ENCODE measurements at places on chromosomes 16 and 17.

DNA sequence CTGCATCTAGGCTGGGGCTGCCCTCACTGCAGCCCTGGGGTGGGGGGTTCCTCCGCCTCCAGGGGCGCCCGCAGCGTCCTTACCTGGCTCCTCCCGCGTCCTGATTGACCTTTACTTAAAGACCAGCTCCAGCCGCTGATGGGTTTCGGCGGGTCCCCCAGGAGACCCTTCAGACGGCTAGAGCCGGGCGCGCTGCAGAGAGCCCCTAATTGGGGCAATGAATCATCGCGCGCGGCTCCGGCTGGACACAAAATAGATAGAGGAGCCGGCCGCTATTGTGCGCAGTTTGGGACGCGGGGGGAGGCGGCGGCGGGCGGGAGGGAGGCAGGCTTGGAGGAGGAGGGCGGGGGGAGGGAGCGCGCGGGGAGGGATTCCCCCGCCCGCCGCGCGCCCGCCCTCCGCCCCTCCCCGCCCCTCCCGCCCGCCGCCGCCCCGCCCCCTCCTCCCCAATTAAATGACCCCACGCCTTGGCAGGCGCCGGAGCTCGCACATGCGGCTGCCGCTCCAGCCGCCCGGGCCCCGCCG lies 56.5 kb upstream of the CIBAR2 start:
- no peak for DNase-seq

- no peak for DNase-seq
Measured at GRCh38 chr17:42691021-42691545, 8.8 kb downstream of the CNTNAP1 start.

DNA sequence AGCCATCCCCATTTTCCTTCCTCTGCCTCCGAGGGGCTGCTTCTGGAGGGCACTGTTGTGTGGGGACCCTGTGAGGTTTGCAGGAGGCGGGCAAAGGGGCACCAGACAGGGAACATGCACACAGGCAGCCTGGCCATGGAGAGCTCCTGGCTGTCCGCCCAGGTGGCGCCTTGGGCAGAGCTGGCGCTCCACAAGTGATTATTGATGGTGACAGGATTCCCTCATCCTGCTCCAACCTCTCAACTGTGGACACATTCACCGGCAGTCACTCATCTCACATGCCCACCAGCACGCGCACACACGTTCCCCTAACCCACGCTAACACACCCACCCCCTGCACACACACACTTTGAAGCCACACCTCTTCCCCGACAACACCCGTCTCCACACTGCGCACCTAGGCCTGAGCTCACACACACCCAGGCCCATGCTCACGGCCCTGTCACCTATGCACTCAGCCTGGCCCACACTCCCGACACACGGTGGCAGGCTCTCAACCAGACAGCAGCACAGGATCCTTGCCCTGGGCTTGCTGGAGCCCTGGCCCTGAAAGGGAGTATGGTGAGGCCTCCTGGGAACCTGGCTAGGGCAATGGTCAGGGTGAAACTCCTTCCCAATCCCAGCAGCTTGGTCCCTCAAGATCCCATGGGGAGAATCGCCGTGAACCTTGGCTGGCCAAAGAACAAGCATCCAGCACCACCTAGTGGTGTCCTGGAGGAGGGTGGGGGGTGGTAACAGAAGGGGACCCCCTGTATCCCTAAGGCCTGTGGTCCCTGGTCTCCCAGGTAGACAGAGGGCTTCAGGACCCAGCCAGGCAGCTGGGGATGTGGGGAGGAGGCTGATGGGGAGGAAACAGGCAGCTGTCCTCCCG lies 3.6 kb downstream of the PNMT start:
- no peak for DNase-seq

- DNase-seq: no peak
Measured at GRCh38 chr16:75550211-75550662, 5.8 kb downstream of the TMEM231 start.

DNA sequence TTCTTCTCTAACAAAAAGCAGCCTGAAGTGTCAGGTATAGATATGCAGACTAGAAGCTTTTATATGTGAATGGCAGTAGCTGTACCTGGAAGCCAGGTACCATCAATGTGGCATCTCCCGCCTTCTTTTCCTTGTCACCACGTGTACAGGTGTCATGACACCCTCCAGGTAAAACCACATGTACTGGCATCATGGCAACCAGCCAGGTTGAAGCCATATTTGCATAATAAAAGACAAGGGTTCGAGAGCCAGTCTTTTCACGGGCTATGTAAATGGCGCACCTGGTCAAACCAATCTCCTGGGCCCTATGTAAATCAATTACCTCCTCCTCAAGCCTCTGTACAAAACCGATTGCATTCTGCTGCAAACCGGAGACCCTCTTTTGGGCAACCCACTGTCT lies 541.3 kb downstream of the CDH11 start:
- DNase-seq: no peak
